ENCODE measurements at places on chromosomes 2 and 18.

DNA sequence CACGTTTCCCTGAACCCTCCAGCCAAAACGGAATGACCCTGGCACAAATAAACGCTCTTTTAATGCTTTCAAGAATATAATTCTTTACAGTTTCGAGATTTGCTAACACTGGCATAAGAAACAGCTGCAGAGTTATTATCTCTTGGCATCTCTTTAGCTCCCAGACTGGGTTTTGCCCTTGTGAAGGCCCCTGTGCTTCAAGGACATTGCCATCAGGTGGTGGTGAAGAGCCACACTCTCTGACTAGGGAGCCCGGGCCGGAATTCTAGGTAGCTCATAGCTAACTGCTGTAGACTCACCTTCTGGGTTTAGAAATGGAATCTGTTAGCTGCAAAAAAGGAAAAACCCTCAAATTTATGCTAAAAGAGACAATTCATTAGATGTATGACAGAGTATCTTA is 13.3 kb upstream of the GALNT14 start:
- no peak for DNase-seq

GRCh38 chr18:33440060-33441043 is at the start of gene CCDC178:
Gene CCDC178 (minus strand): TSS chr18:33440721. CDS start chr18:33412088, 28,633 bp downstream.
- DNase-seq, result no peak

DNA sequence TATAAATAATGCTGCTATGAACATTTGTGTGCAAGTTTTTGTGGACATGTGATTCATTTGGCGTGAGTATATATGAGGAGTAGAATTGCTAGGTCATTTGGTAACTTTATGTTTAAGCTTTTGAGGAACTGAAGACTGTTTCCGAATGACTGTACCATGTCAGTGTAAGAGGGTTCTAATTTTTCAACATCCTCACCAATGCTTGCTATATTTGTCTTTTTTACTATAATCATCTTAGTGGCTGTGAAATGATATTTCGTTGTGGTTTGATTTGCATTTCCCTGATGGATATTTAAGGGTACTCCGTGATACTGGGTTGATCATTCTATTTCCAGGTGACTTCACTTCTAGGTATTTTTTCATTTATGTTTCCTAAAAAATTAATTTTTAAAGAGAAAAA is 241.1 kb downstream of the BCL2 start:
- DNase-seq, result no peak

GRCh38 chr18:43961722-43962121 is 684.4 kb upstream of the SYT4 start:
- no peak for DNase-seq

DNA sequence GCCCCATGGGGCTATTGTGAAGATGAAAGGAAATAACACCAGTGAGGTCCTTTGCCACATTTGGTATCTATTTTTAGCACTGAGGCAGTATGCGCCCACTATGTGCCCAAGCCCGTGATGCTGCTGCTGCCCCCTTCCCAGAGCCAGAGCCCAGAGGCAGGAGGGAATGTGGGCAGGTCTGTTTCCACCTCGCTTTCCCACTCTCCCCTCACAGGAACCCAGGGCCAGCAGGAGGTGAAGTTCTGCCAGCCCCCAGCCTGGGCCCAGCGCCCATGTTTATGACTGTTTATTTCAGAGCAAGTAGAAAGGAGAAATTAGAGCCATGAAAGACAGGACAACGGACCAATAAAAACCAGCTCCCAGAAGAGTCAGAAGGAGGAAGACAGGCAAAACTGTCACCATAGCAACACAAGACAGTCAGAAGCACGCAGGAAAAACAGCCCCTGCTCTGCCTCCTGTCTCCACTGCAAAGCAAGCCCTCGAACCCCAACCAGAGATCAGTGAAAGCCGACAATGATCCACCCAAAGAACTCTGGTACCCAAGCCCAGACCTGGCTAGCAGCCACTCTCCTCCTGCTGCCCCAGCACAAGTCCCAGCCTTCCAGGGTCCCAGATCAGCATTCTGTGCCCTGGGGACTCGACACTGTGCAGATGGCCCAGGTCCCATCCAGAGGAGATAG is 1.4 kb downstream of the CYRIA start:
- DNase-seq, result no peak

DNA sequence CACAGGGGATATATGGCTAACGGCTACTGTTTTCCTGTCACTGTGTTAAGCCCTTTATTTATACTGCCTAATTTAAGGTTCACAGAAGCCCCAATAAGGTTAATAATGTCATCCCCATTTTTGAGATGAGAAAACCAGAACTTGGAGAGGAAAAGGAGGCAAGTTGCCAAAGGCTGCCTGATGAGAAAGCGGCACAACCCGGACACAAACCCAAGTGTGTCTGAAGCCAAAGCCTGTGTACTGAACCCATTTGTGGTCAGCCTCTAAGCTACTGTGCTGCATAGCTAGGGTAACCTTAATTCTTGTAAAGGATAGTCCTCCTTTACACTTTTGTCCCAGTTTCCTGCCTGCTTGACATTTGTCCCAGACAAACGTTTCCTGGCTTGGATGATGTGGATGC is 954.7 kb upstream of the FANCL start:
- DNase-seq, result no peak

- no peak for DNase-seq
Measured at GRCh38 chr18:46431522-46432171, 225.4 kb downstream of the LOXHD1 start.

DNA sequence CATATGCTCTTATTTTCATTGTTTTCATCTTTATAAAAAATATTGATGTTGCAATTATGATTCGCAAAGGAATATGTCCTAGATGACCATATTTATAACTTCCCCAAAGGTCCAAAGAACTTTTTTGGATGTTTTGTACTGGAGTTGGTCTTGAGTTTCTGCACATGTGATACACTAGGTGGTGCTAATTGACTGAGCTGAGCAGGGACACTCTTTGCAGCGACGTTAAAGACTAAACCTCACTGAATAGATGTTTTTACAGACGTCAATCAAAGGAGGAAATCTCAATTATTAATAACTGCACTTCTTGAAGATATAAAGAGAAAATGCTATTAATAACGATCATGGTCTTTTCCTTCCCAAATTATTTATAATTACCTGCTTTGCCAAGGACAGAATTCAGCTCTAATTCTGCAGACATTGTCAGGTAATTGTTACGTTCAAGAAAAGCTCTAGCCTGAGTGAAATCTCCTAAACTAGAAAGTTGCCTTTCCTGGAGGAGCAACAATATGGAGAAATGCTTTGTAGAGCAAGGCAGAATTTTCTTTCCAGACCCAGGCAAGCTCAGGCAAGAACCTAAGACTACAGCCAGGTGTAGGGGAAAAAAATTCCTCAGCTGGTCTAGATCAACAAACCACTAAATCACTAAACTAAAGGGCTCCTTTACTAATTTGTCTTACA is 119.3 kb upstream of the RBBP8 start:
- DNase-seq, result no peak

GRCh38 chr2:229438430-229439159 is 167.5 kb upstream of the PID1 start:
- no peak for DNase-seq

GRCh38 chr2:72157871-72158771 is 10.5 kb upstream of the CYP26B1 start:
- no peak for DNase-seq

DNA sequence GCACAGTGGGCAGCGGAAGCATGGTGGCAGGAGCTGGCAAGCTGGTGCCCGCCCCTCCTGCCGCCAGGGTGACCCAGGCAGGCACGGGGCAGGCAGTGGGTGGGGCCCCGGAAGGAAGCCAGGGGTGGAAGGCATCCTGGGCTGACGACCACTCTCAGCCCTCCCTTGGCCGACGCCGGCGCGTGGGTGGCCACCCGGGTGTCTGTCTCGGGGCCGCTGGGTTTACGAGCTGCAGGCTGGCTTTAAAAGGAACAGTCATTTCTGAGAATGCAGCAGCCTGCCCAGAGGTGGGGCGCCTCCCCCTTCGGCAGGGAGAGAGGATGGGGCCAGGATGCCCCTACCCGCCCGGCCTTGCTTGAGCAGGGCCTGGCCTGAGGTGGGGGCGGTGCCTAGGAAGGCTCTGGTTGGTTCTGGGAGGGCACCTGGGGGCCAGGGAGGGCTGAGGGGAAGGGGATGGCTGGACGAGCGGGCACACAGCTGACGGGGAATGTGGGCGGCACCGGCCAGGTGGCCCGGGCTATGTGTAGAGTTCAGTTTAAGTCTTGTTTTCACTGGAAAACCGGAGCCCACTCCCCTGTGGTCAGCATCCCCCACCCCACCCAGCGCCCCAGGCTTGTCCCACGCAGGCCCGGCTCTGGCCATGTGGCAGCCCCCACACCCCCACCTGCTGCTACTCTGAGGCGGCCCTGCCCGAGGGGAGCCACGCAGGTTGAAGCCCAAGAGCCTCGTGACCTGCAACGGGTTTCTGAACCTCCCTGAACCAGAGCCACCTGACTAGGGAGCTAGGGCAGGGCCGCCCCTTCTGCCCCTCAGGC is 6.3 kb downstream of the BOK start:
- DNase-seq, result no peak

DNA sequence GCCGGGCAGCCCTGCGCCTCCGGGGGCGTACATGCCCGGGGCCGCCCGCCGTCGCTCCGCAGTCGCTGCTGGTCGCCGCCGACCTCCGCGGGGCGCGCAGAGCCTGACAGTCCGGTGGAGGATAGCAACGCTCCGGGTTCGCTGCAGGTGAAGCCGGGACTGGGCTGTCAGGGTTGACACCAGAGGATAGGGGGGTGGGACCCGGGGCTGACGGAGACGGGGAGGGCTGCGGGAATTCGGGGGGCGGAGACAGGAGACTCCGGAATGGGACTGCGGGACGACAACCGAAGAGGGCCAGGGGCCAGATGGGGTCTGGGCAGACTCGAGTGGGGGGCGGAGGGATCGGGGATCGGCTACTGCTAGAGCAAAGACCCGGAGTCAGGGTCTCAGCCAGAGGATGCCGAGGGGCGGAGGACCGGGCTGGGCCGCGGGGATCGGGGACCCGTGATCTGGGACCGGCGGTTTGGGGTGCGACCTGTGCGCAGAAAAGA is 403 bp downstream of the TMEM127 start:
- peak; percentile 31 for DNase-seq

- DNase-seq, result no peak
Measured at GRCh38 chr2:234714711-234715110, 217.8 kb upstream of the ARL4C start.

GRCh38 chr2:156087875-156088274 is 244.6 kb downstream of the NR4A2 start:
- DNase-seq, result no peak

- DNase-seq, result no peak
Measured at GRCh38 chr2:217833439-217833838, 169.4 kb downstream of the TNS1 start.
